ENCODE measurements at places on chromosomes 2 and 18.

DNA sequence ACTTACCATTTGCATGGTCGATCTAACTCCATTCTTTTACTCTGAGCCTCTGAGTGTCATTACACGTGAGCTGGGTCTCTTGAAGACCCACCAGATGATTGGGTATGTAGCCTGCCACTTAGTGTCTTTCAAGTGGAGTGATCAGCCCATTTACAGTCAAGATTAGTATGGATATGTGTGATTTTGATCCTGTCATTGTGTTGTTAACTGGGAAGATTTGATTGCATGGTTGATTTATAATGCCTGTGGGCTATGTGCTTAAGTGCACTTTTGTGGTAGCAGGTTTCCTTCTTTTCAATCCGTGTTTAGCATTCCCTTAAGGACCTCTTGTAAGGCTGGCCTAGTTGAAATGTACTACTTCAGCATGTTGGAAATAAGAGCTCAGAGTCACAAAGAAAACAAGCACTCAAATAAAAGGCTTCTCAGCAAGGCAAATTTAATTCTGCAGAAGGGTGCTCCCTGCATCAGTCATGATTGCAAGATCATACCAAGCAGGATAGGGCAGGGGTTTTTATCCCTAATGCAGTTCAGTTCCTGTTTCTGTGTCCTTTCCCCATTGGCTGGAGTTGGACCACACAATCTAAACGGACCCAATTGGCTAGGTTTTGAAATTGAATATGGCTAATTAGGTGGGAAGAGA, 230.7 kb upstream of the SYT4 start:
- no peak for DNase-seq

GRCh38 chr2:187252063-187252462, 196.0 kb downstream of the CALCRL start:
- DNase-seq: no peak

- no peak for DNase-seq
Observed at GRCh38 chr2:10238396-10238795, 64.3 kb upstream of the HPCAL1 start.

DNA sequence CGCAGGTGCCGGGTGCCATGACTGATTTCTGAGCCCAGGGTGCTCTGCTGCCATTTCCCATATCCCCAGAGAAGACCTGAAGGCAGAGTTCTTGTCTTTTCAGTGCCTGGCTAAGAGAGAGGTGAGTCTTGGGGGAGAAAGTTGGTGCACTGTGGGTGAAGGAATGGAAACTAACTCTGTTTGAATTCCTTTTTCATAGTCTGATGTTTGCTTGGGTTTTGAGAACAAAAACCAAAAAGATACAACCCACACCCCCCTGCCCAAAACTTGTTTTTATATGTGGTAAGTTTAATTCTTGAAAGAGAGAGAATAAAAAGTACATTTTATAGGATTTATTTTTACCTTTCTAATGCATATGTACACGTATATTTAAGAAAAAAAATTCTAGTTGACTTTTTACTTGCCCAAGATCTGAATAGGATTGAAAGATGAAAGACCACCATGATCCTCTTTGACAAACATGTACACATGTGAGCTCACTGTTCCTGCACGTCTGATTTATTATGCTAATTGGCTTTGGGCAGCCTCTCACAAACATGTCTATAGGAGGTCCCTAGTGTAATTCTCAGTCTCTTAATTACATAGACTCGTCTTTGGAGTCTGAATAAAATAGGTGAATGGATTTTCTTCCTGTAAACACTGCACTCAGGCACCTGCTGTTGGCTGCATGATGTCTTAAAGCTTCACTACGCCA, 46.3 kb downstream of the ARL4C start:
- no peak for DNase-seq

DNA sequence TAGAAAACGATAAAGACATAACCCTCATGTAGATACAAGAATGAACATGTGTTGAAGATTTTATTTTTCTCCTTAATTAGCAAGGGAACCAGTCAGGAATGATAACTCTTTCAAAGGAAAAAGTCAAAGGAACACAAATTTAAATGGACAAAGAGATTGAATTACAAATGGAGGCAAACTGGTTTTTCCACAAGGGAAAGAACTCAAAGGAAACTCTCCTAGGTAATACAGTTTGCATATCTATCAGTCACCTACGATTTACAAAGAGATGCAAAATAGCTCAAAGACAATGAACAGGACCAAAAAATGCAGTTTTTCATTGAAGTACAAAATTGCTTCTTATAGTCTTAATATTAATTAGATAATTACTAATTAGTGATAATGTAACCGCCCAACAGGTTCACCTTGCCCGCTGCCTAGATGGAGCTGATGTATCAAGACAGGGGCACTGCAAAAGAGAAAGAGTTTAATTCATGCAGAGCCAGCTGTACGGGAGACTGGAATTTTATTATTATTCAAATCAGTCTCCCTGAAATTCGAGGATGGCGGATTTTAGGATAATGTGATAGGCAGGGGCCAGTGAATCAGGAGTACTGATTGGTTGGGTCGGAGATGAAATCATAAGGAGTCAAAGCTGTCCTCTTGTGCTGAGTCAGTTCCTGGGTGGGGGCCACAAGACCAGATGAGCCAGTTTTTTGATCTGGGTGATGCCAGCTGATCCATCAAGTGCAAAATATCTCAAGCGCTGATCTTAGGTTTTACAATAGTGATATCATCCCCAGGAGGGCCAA, 151.0 kb downstream of the TMEM17 start:
- peak; percentile 40 for DNase-seq

GRCh38 chr2:134482131-134482723, 228.4 kb downstream of the MGAT5 start:
- DNase-seq: no peak

DNA sequence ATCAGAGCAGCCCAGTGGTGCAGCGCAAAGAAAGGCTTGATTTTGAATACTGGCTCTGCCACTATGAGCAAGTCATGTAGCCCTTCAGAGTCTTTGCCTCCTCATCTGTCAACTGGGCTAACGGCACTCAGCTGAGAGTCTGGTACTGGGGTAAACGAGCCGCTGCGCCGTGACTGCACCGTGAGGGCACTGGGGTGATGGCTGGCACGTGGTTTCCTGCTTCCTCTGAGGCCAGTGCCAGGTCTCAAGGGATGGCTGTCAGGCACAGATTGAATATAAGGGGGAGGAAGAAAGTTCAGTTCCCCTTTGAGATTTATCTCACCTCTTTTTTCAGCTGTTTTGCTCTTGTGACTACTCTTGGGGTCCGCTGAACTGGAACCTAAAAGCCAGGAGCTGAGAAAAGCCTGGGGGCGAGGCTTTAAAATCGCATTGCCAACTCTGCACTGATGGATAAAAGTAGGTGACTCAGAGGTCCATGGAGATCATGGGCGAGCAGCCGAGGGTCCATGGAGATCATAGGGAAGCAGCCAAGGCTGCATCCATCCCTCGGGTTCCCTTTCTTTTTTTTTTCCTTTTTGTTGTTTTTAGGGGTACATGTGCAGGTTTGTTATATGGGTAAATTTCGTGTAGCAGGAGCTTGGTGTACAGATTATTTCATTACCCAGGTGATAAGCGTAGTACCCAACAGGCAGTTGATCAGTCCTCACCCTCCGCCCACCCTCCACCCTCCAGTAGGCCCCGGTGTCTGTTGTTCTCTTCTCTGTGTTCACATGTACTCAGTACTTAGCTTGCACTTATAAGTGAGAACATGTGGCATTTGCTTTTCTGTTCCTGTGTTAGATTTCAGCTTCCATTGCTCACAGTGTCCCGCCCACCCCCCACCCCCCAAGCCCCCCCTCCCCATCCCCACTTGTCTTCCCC, 114.3 kb downstream of the SPP2 start:
- DNase-seq: no peak

GRCh38 chr2:176468457-176469113, 199.3 kb downstream of the MTX2 start:
- peak; percentile 61 for DNase-seq

GRCh38 chr18:7122376-7122775, 4.8 kb upstream of the LAMA1 start:
- no peak for DNase-seq

- no peak for DNase-seq
Observed at GRCh38 chr18:8969639-8970390, 132.7 kb upstream of the NDUFV2 start.

- no peak for DNase-seq
Observed at GRCh38 chr2:60603533-60604190, 50.2 kb upstream of the BCL11A start.

DNA sequence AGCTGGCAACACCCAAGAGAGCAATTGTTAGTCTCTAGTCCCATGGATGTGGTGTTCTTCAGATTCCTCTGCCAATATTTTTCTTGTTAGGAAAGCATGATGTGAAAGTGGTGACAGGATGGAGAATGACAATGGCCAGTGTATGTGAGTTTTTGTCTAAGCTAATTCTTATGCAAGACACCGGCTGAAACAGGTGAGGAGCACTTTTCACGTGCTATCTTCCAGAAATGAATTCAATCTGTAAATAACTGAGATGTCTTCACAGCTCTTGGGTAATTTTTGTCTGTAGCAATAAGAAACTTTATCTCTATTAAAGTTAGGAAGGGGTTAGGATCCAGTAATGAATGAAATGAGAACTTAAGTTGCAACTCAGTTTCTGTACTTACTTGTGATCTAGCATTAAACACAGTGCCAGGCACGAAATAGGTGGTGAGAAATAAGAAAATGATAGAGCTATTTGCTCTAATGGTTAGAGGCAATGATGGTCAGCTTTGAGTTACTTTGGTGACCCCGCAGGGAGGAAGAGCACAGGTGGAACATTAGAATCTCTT, 676 bp upstream of the AGPS start:
- DNase-seq: no peak

GRCh38 chr2:199646439-199646838, 188.7 kb upstream of the SATB2 start:
- DNase-seq: no peak

DNA sequence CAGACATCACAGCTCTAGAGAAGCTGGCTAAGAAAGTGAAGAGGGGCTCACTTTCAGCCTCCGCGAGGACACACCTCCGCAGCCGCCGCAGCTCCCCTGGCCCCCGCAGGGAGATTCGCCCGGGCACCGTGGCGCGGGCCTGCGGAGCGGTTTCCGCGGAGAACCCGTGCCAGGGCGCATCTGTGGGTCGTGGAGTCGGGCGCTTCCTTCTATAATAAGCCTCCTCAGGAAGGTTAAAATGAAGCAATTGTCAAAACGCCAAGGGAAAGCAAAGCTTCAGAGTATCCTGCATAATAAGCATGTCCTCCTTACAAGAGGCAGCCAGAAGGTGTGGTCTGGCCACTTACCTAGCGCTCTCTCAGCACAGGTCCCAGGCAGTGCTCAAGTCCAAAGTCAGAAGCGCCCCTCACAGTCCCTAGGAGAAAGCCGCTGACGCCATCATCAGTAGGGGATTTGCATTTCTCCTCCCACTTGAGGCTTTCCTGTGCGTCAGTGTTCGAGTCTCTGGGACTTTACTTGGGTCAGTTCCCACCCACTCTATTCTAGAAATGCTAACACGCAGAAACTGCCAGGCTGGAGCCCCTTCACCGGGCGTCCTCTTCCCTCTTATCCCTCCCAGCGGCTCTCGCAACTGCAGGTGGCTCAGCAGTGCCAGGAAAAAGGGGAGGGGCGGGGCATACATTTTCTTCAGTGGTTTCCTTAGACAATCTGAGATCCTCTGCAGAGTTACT, at the start of gene STAT4:
STAT4 (minus strand) TSS at position 395 of the 731 bp plus-strand sequence. CDS start 2,791 bp downstream, outside the sequence.
- peak; percentile 67 for DNase-seq

Measured in fibroblast of mammary gland (primary cell).